Cerebellar nuclear complex (tissue), 1 donor: ENCODE measurements at places on chromosomes 2 and 18.

GRCh38 chr2:18788592-18788991 is 199.2 kb upstream of the NT5C1B start:
- DNase-seq: no peak

DNA sequence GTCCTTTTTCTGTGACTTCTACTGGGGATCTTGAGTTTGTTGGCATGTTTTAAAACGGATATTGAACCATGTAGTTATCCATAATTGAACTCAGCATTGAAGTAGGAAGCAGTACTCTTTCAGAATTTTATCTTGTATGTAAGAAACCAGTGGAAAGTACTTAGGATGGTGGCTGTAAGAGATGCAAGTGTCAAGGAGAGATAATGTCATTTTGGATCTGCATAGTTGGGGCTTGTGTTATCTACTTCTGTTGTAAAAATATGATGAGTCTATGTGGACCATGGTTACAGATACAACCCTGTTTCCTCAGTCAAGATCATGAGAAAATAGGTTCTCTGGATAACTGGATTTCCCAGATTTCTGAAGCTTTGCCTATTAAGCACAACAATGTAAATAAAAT is 113.7 kb downstream of the NAB1 start:
- no peak for DNase-seq

DNA sequence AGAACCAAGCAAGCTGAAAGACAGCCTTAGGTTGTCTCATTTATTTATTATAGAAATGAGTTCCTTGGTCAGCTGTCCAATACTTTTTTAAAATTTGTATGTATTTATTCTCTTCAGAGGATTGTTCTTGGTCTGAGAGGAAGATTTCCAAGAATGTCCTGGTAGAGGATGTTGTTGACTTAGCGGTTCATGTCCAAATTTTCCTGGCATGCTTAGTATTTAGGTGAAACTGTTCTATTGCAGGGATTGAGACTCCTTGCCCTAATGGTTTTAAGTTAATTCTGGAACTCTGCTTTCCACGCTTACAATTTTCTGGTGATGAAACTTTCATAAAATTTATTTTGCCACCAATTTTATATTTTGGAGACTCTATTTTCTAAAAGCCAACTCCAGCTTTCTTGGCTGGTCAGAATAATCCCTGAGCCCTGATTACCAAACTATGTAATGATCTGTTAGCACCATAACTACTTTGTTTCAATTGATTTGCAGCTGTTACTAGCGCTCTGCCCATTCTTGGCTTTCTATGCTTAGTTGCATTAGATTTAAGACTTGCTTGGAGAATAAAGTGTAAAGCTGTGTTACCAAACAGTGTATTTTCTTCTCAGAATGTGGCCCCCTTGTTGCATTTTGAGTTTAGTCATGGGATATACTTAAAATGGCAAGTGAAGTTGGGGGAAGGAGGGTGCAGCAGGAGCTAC is 1868.8 kb upstream of the CELF4 start:
- DNase-seq: no peak

- DNase-seq: no peak
Measured at GRCh38 chr2:218152777-218153176, 14.0 kb downstream of the CXCR1 start.
